ENCODE measurements at places on chromosomes 5 and 9.

DNA sequence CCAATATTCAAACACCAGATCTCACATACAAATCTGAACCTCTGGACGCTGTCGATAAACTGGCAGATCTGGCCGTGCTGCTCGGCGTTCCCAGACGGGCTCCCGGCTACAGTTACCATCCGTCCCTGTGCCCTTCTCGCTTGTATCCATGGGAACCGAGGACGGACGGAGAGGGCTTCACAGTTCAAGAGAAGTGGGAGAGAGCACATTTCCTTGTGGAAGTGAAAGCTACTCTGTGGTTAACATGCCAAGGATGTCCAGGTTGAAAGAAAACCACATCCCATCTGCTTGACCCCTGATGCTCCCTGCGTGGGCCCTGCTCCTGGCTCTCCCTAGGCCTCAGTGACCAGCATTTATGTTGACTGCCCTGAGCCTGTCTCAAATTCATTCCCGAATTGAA lies 6.3 kb upstream of the DBN1 start:
- DNase-seq: no peak

DNA sequence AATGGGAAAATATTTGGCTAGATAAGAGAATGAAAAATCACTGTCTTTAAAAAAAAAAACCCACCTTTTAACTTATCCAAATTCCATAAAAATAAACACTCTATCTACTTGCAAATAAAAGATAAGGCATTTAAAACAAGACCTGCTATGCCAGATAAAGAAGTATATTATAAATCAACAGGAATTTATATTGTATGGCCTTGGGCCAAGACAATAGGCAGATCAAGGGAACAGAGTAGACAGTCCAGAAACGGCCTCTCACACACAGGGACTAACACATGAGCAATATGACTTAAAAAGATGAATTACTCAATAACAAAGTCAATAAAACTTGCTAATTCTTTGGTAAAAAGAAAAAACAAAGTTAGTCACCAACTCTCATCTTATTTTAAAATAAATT lies 34.7 kb upstream of the ICE1 start:
- no peak for DNase-seq

- no peak for DNase-seq
Observed at GRCh38 chr9:92725266-92725545, 39.4 kb downstream of the BICD2 start.

GRCh38 chr5:65172486-65173129 lies 309.1 kb downstream of the ADAMTS6 start:
- no peak for DNase-seq

DNA sequence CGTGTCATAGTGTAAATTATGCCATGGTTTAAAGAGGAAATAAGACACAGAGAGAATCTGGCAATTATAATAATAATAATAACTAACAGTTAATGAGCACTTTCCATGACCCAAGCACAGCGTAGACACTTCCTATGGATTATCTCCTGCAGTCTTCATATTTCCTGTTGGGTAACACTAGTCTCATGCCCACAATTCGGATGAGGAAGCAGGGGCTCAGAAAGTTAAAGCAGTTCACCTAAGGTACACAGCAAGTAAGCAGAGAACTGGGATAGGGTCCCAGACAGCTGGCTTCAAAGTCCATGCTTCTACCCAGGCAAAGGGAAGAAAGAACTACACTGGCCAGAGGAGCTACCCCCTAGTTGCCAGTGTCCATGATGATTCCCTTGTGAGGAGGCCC lies 27.9 kb upstream of the TGFBI start:
- DNase-seq: no peak

- peak; percentile 52 for DNase-seq
Observed at GRCh38 chr9:27033815-27034403, 28.4 kb upstream of the LRRC19 start.

Data from NCI-H2081 (cell line).